GM12891 (cell line): ENCODE measurements at places on chromosomes 13 and 19.

DNA sequence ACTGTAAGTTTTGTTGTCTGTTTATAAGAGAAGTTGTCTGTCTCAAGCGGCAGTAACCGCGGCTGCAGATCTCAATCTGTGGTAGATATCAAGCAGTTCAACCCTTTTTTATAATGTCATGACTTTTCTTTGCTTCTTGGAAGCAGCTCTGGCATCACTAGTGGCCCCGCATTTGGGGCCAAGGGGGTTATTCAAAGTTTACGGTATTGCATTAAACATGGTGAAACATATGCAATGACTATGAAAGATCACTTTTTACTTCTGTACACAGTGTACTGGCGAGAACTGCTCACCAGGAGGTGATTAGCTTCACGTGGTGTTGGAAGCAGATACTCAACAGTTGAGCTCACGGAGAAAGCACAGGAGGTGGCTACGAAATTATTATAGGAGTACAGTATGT is 4.6 kb upstream of the FFAR3 start:
- DNase-seq: no peak

GRCh38 chr19:55494172-55494761 is 6.0 kb downstream of the SSC5D start:
- DNase-seq: no peak

GRCh38 chr13:69720278-69720983 is 387.2 kb upstream of the ATXN8OS start:
- no peak for DNase-seq

DNA sequence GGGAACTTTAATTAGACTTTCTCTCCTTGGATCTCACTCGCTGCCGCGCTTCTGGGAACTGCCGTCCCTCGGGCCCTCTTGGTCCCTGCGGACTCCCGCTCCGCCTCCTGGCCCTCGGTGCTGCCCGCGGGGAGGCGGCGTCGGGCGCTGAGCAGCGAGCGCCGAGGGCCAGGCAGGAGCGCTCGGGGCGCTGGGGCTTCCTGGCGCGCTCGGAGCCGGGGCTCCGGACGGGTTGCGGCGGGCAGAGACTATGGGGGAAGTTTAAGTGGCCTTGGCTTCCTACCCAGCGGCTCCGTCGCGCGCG is 704 bp downstream of the CHST8 start:
- DNase-seq: no peak

DNA sequence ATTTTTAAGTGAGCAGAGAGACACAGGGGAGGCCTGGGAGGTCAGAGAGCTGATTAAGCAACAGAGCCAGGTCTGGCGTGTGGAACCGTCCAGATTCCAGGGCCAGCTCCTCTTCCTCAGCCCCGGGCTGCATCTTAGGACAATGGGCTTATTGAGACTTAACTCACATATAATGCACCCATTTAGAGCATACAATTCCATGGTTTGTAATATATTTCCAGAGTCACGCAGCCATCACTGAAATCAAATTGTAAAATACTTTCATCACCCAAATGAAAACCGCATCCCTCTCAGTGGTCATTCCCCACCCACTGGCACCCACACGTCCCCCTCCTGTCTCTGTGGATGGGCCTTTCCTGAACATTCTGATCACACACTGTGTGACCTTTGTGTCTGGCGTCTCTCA is 2.1 kb upstream of the HMG20B start:
- no peak for DNase-seq

GRCh38 chr13:71866335-71867130 is 471 bp downstream of the DACH1 start:
- DNase-seq: peak; percentile 6

DNA sequence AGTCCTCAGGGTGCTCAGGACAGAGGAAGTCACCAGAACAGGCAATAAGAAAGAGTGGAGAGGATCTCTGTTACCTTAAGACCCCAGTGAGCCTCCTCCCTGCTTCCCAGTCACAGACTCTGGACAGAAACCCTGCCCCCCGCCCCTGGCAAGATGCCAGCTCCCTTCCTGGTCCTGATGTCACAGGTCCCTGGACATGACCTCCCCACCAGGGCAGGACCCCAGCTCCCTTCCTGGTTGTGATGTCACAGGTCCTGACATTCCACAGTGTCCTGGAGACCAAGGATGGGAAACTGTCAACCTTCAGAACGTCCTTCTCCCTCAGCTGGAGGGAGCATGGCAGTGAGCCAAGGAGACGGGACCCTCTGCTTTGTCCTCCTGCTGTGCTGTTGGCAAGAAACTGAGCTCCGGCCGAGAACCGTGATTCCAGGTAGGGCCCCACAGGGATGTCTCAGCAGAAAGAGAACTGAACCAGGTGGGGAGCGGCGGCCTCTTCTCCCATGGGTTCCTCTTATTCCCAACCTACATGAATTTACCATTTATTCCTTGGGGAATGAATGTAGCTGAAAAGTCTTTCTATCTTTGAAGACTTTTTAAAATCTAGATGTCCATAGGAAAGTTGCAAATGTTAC is at the start of gene SPACA7:
Gene SPACA7 (plus strand): TSS at position 306 of the 632 bp plus-strand sequence. CDS start 31 bp downstream, at position 337.
- no peak for DNase-seq

- no peak for DNase-seq
Observed at GRCh38 chr19:22532388-22533300, 101.5 kb upstream of the ZNF492 start.

DNA sequence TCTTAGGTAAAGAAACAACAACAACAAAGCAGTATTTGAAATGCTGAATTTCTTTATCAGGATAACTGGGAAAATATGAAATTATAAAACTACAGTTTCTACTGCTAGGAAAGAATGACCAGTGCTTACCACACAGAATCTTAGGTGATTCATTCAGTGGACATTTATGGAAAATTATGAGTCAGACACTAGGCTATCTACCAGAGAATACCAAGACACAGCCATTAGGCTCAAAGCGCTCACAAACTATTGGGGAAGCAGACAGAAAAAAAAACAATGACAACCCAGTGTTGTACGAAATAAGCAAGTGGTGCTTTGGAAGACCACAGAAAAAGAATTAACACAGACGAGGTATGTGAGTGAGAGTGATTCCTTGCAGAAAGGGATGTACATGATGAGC is 1019.5 kb downstream of the PCDH9 start:
- no peak for DNase-seq

- no peak for DNase-seq
Observed at GRCh38 chr13:72556945-72557344, 170.5 kb downstream of the MZT1 start.

DNA sequence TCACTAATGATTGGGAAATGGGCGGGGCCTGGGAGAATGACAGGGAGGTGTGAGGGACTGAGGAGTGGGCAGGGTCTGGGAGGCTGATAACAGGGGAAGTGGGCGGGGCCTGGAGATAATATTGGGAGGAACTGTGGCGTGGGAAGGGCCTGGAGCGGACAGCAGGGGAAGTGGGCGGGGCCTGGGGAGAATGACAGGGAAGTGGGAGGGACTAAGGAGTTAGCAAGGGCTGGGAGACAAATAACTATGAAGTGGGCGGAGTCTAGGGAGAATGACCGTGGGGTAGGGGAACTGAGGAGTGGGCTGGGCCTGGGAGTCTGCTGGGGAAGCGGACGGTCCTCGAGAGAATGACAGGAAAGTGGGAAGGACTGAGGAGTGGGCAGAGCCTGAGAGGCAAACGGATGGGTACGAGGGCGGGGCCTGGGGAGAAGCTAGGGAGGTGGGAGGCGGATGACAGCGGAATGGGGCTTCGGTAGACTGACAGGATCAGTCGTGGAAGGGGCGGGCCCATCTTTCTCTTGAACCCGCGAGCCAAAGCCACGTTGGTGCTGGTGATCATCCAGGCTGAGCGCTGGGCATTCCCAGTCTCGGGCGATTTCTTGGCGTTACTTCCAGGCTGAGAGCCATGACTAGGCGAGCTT is 14.0 kb upstream of the TUBB4A start:
- DNase-seq: peak; percentile 83

GRCh38 chr19:13932911-13933393 is 5.3 kb downstream of the PODNL1 start:
- no peak for DNase-seq
